IPS DF 6.9 (cell line): ENCODE measurements at places on chromosomes 3 and 15.

DNA sequence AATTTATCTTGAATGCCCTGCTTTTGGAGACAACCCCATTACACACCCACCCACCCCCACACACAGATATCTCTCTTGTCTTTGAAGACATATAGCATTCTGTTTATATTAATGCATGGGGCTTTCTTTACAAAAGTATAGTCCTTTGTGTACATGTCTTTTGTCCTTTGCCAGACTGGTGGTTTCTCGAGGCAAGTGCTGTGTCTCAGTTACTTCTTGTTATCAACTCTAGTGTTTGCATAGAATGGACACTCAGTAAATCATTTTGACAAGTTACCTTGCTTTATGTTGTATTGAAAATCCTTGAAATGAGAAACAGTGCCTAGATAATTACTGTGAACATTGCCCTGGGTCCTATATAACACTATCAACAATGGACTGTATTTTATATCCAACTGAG lies 33.9 kb downstream of the KBTBD8 start:
- DNase-seq: no peak

- DNase-seq: no peak
These were observed 465.6 kb upstream of the TPRG1 start for GRCh38 chr3:188706176-188706575.

GRCh38 chr3:65827076-65827475 lies 211.6 kb downstream of the MAGI1 start:
- DNase-seq: no peak

DNA sequence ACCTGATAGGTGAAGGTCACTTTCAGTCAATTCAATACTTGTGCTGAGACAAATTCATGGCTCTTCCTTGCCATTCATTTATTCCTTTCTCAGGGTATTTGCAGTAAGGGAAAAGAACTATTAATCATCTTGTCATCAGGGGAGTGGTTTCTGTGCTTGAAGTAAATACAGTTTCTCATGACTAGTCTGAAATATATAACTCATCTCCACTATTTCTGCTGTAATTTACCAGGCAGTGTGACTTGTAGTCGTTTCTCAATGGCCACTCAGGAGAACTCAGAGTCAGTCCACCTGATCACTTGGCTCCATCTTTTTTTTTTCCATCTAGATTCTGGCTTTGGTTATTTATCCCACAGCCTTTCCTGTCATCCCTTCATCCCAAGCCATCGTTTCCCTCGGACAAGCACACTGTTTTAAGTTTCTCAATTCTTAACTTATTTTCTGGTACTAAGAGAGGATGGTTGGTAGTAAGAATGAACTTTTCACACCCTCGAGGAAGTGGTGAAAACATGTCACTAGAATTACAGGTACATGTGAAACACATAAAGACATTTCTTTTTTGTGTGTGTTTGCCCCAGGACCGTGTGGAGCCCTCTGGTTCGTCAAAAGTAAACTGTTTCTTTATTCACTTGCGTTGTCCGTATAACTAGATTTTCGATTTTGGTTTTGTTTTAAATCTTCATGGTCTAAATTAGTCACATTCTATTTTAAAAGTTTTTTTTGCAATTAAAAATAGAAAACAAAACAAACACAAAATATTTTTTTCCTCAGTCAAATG lies 620.2 kb downstream of the ZBBX start:
- DNase-seq: no peak

DNA sequence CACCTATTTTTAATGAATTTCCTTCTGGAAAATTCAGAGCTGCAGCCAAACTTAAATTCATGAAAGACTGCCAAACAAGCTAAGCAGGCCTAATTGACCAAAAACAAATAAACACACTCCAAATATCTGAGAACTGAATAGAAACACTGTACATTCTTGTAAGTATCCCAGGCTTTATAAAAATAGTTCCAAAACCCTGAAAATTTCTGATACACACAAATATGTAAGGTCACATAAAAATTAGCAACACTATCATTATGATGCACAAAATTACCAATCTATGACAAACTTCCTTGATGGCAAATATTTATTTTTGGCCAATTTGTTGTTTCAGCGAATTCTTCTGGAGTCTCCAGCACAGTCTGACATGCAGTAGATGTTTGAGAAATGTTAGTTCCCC lies 117.9 kb upstream of the UBE2E2 start:
- DNase-seq: no peak

GRCh38 chr3:40057786-40058185 lies 248.4 kb downstream of the MYRIP start:
- no peak for DNase-seq

- DNase-seq: no peak
These were observed 1.9 kb downstream of the ARHGAP31 start for GRCh38 chr3:119295816-119296726.

DNA sequence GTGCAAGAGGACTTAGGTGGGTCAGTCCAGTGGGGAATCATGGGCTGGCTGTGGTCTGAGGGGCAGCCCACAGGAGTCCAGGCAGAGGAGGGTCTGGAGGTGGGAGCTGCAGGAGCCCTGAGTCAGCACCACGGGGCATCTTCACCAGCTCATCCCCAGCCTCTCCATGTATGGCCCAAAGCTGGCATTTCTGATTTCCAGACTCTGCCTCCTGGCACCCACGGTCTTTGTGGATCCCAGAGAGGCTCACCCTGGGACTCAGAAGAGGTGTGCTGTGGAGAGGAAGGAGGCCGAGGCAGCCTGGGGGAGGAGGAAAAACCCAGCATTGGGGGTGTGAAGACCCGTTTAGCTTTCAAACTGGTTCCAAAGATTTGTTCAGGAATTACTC lies 64.5 kb upstream of the KLF13 start:
- no peak for DNase-seq

- DNase-seq: no peak
These were observed 156.6 kb downstream of the MEIS2 start for GRCh38 chr15:36943508-36944361.

DNA sequence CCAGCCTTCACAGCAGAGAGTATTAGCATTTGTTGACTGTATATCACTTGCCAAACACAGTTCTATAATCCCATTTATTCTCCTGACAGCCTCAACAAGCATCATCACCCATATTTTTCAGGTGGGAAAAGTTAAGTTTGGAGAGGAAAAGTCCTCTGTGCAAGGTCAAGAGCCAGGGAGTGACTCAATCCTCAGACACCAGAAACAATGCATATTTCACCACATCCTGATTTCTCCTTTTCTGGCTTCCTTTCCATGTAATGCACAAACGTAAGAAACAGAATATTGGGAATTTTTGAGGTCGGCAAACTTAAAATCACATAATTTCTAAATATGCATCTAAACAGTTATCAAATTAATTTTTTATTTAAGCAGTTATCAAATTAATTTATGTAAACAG lies 116.0 kb upstream of the GADL1 start:
- no peak for DNase-seq

GRCh38 chr3:175041369-175041768 lies 182.2 kb downstream of the NAALADL2 start:
- DNase-seq: no peak

DNA sequence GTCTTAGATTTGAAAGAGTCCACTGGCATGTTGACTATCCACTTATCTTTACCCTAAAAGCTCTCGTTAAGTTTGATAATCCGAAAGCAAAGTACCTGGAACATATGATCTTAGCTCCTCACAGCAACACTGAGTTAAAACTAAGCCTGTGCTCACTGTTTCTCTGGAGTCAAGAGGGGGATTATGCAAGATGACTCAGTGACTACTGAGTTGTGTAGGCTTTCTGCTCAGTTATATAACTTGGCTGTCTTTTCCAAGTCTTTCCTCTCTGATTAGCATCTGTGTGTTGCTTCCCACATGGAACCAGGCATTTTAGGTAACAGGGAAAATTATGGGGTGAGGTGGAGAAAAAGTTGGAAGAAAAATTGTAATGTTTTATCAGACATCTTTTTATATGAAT lies 31.2 kb upstream of the MYO5C start:
- DNase-seq: no peak

DNA sequence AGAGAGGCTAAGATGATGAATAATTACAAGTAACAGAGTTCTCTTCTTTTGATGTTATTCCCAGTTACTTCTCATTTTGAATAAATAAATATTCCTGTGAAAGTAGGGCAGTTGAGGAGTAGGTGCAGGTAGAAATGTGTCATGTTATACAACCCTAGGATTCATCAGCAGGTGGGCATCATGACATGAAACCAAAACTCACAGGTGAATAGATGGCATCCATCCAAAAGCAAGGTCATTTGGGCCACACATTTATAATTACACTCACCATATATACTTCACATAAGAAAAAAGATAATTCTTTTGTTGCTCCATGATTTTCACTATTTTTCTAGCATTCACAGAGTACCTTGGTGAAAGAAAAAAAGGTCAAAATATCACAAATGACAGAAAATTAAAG lies 273.6 kb downstream of the ZBBX start:
- no peak for DNase-seq

GRCh38 chr3:133377396-133377795 lies 22.5 kb upstream of the BFSP2 start:
- peak; percentile 7 for DNase-seq

DNA sequence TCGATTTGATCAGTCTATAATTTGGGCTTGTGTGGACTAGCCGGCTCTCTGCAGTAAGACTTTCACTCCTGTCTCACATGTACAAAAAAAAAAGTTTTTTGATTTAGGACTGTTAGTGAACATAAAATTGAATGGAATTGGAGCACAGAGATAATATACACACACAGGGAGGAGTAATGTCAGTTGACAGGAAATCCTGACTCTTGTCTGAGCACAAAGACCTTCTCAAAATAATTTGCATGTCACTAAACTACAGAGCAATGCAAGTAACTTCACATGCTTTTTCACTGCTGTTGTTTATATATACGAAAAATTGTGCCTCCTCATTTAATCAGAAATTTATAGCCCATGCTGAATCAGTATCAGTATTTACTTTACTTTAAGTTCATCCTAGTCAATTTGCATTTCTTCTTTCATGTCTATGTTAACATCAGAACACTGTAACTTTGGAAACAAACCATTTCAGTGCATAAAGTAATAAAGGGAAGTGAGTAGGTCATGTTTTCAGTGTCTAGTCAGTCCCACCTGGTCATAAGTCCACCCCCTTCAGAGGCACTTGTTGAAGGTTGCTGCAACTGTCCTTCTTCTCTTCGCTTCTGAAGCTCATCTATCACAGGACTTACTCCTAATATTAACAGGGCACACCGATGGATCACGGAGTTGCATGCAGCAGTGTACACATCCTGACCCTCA lies 115.8 kb downstream of the FBXL22 start:
- no peak for DNase-seq

GRCh38 chr3:28901018-28901417 lies 379.9 kb upstream of the RBMS3 start:
- no peak for DNase-seq
